ENCODE measurements at places on chromosomes 2 and 18. TPM values are rescaled to one million over a fixed set of nuclear protein-coding genes. Genes with fewer than 3 reads are reported as not detected.

Gene FSHR
- not detected for total RNA-seq

- DNase-seq, result no peak
Measured at GRCh38 chr18:37565977-37566478, 430 bp upstream of the CELF4 start.

GRCh38 chr2:119859528-119859927 lies 99.8 kb downstream of the PTPN4 start:
- DNase-seq, result no peak

DNA sequence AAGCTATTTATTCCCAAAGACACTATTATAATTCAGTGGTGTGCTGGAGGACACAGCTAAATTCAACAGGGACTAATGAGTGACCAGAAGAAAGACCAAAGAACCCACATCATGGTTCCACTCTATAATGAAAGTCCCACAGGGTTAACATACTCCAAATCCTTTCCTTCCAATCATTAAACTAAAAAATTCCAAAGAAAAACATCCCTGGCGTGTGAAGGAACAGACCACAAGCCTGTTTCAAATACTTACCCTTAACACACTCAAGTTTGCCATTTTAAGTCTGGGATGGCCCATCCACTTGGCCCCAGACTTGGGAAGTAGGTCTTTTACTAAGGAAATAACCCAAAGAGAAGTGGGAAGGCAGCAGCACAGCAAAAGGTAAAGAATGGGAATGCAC lies 150.1 kb upstream of the CCDC150 start:
- DNase-seq, result peak; percentile 24

Gene STK16
- total RNA-seq, result 28.5 TPM

- peak; percentile 15 for DNase-seq
Measured at GRCh38 chr2:186460465-186460864, 25.6 kb upstream of the ZC3H15 start.

DNA sequence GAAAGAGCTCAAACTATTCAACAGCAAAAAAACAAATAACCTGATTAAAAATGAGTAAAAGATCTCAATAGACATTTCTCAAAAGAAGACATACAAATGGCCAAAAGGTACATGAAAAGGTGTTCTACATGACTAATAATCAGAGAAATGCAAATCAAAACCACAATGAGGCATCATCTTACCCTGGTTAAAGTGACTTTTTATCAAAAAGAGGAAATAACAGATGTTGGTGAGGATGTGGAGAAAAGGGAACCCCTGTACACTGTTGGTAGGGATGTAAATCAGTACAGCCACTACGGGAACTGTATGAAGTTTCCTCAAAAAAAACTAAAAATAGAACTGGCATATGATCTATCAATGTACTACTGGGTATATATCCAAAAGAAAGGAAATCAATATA lies 39.8 kb upstream of the TMEM163 start:
- no peak for DNase-seq

GRCh38 chr2:26144953-26145680 lies 27.8 kb upstream of the GAREM2 start:
- peak; percentile 67 for DNase-seq

- DNase-seq, result no peak
Measured at GRCh38 chr2:39609917-39610316, 55.8 kb upstream of the TMEM178A start.

- DNase-seq, result no peak
Measured at GRCh38 chr18:63859781-63860475, 27.6 kb upstream of the SERPINB2 start.

- DNase-seq, result peak; percentile 87
Measured at GRCh38 chr2:125405816-125406215, 1250.1 kb upstream of the GYPC start.

DNA sequence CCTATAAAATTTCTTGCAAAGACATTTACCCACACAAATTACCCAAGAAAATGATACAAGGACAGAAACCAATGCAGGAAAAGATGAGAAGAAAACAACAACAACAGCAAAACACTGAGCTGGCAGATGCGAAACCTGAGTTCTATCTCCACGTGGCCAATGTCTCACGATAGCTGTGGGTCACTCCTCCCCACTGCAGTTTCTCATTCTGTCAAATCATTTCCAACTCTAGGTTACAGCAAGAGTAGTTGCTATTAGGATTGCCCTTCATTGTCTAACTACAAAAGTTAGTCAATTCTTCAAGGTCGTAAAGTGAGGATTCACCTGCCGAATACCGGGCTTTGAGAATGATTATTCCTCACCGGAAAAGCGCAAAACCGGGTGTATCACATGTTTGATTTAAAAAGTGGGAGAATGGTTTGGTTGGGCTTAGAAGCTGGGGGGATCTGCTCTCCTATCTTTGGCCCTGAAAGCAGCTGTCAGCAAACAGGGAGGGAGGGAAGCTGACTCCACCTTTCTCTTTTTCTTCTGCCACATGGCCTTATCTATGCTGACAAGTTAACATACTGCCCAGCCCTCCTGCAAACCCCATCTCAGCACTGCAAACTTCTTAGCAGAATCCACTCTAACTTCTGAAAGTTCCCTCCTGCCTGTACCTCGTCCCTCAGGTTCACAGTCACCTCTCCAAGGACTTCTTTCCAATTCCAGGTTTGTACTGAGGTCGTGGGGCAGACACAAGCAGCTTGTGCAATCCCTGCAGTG lies 473.0 kb downstream of the SOX11 start:
- DNase-seq, result no peak

Gene NT5DC4
- not detected for total RNA-seq

DNA sequence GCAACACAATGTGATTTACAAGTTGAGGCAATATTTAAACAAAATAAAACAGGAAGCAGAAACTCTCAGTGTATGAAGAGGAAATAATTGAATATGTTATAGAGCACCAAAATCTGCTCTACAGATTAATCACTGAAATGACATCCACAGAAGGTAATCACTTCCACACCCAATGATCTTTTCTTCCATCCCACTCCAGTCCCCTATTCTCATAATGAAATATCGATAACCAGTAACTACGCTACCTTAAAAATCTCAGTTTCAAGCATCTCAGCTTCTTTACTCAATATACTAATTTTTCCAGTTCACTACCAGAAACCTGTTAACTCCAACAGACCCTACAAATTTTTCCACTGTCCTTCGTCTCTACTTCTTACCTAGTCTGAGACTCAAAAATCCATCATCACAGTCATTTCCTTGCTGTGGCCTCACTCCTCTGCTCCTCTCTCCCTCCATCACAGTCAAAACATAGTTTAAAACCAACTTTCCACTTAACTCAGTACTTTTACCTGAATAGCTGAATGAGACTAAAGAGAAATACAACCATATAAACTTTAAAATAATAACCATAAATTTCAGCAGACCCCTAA lies 67.1 kb downstream of the MEMO1 start:
- DNase-seq, result no peak

Gene IL1RL1
- total RNA-seq, result 0.10 TPM

DNA sequence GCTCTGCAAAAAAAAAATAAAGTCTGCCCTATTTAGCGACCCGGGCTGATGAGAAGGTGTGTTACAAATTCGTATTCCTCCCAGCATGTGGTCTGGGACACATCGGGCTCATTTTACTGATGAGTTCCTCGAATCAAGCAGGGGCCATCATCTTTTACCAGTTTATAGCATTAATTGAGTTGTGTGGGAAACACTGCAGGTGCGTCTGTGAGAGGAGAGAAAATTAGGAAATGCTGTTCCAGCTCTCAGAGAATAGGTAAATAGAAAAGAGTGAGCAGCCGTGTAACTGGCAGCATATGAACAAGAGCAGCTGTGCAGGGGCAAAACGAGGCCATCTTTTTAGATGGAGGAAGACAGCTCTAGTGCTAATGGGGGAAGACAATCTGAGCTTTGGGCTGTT lies 216.7 kb downstream of the SETBP1 start:
- DNase-seq, result no peak

DNA sequence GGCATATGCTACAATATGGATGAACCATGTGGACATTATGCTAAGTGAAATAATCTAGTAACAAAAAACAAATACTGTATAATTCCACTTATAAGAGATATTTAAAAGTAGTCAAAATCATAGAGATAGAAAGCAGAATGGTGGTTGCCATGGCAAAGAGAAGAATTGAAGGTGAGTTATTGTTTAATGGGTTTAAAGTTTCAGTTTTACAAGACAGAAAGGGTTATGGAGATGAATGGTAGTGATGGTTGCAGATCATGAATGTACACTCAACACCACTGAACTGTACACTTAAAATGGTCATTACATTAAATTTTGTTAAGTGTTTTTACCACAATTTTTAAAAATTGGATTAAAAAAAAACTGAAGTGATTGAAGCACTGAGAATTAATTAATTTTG lies 298.2 kb upstream of the ZC3H15 start:
- no peak for DNase-seq

DNA sequence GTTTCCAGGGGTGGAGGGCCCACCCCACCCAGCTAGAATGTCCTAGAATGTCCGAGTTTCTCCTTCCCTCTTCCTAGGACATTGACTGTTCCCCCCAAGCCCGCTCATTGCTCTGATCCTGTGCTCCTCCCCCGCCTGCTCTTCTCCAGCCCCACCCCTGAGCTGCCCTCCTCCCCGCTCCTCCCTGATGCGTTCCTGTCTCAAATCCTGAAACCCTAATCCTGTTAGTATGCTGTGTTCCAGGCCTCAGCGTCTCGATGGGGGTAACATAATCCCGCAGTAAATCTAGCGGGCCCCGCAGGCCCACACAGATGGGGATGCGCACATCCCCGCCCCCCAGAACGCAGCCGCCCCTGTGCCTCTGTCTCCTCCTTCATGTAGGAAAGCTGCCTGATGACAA lies 51.3 kb downstream of the NRP2 start:
- no peak for DNase-seq

All from RPMI7951 (cell line).